T-cell (primary cell): ENCODE measurements at places on chromosomes 3 and 15.

GRCh38 chr3:29240248-29240647 lies 40.6 kb upstream of the RBMS3 start:
- DNase-seq = no peak

DNA sequence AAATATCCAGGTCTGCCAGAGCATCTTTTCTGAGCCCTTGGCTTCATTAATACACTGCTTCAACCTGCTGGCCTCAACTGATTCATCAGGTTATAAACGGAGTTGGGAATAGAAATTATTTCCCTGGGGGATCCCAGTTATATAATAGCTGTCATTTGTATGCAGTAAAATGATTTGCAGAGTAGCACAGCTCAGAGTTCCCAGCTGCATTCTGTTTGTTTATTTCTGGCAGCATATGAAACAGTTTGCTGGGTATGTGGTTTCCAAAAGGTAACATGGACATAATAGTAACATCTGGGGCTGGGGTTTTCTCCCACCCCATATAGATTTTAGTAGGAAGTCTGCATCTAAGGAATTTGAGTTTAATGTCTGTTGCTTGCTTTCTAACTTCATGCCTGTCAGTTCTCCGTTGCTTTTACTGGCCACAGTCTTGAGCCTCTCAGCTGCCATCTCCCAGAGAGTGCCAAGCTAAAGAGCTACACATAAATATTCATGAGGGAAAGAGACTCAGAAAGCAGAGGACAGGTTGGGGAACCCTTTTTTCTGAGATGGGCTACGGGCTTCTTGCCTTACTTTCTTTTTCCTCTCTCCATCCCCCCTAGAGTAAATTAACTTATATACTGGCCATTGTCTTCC lies 124.6 kb downstream of the TMEM108 start:
- no peak for DNase-seq

GRCh38 chr15:100645671-100646070 lies 43.3 kb downstream of the ASB7 start:
- no peak for DNase-seq

GRCh38 chr15:65906396-65906795 lies 37.1 kb downstream of the RAB11A start:
- DNase-seq = no peak

- DNase-seq = no peak
Observed at GRCh38 chr15:62363913-62364312, 198.8 kb upstream of the C2CD4B start.

- DNase-seq = no peak
Observed at GRCh38 chr15:41944313-41944940, 27.9 kb downstream of the EHD4 start.

DNA sequence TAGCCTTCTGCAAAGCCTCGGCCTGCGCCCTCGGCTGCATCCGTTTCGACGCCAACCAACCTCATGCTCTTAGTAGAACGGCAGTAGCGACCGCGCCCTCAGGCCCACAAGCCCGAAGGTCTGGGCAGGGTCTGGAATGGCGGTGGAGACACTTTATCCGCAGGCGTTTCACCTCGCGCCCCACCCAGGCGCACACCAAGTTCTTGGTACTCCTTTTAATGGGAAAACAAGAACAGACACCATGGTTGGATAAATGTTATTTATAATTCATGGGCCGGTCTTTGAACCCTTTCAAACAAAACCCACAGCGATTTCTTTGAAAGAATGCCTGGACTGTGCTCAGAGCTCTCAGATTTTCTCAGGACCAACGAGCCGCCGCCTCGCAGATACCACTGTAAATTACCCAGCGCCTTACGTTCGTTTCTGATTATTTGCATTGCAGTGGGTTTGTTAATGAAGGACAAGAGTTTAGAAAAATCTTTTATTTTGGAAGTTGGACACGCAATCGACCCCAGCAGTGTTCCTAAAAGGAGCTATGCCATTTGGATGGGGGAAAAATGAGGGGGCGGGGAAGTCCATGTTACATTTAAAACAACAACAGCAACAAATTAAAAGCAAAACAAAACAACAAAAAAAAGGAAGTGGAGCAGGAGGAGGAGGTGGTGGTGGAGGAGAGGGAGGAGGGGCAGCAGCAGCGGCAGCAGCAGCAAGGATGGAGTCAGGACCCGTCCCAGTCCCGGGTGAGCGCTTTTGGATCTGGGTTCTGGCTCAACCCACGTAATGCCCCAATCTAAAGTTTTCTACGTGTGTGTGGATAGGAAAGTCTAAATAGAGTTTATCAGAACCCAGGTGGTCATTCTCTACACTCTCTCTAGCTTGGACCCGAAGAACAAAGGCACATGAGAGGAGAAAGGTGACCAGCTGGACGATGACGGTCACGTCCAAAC lies 993 bp upstream of the ISL2 start:
- DNase-seq = no peak

DNA sequence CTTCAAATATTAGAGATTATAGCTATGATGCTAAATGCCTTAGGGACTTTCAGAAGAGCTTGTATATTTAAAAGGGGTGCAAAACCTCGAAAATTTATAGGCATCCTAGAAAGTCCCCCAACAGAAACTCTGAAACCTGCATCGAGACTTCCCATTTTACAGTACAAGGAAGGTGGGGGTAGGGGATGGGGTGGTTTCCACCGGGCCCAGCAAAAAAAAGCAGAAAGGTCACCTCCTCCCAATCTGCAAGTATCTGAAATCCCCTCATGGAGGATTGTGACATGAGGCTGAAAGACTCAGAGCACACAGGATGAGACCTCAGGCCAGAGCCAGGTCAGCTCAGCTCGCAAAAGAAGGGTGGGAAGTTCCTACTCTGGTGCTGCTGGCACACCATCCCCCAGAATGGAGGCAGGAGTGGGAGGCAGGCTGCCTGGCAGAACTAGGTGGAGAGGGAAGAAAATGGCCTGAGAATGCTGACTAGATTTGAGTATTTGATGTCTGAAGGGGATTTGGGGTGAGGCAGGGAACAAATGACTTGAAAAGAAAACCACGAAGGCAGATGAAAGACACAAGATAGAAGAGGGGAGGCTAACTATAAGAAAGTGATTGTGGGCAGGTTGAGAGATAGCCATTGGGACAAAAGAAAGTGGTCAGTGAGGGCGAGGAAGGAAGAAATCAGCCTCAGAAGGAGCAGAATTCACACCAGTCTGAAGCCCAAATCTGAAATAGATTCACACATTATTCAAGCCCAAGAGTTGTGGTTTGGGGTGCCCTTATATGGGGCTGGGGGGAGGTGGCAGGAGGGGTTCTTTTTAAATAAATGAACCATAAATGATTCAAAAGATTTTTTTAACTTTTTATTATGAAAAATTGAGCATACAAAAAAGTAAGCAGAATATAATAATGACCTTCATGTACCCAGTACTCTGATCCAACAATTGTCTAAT lies 22.5 kb upstream of the TSC22D2 start:
- no peak for DNase-seq

DNA sequence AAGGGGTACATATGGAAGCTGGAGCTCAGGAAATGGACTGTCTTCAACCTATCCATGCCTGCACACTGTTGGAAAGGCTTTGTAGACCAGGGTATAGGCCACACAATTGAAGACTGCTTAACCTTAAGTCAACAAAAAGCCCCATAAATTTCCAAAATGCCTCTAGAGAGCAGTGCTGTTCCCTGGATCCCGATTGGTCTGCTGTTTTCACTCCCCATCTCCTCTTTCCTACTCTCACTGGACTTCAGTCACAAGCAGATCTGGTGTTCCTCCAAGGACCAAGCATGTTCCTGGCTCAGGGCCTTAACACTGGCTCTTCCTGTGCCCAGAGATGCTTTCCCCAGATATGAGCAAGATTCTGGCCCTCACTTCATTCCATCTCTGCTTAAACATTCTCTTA lies 22.8 kb upstream of the LRRC34 start:
- no peak for DNase-seq

- no peak for DNase-seq
Observed at GRCh38 chr3:155861476-155862183, 7.4 kb upstream of the SLC33A1 start.

GRCh38 chr3:66037986-66038369 lies 740 bp downstream of the MAGI1 start:
- DNase-seq = no peak

- no peak for DNase-seq
Observed at GRCh38 chr15:40921949-40922607, 7.1 kb upstream of the DLL4 start.

DNA sequence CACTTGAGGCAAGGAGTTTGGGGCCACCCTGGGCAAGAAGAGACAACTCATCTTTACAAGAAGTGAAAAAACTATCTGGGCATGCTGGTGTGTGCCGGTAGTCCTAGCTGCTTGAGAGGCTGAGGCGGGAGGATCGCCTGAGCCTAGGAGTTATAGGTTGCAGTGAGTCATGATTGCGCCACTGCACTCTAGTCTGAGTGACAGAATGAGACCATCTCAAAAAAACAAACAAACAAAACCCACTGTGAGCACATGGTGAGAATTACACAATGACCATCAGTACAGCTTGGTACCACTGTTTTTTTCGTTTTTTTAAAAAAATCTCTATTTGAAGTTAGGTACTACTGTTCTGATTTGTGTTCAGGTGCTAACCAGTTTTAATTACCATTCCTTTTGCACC lies 13.6 kb downstream of the VPS39 start:
- no peak for DNase-seq

DNA sequence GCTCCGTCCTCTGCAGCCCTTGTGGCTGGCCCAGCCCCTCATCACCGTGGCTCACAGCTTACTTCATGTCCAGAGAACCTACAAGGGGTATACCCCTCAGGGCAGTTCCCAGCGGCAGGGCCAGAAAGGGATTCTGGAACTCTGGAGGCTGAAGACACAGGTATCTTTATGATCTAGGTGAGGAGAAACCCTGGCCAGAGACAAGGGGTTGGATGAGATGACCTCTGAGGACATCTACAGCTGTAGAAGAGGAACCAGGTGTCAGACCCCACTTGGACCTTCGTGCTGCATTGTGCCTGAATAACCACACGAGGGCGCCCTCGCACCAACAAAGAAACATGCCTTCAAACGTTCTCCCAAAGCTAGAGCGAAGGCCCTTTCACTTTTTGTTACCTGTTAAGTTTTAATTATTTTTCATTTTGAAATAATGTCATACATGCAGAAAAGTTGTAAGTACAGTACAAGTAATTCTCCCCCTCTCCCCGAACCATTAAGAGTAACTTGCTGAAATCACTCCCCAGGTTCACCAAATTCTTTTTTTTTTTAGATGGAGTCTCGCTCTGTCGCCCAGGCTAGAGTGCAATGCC lies 118.7 kb upstream of the SMAD3 start:
- DNase-seq = peak; percentile 60

DNA sequence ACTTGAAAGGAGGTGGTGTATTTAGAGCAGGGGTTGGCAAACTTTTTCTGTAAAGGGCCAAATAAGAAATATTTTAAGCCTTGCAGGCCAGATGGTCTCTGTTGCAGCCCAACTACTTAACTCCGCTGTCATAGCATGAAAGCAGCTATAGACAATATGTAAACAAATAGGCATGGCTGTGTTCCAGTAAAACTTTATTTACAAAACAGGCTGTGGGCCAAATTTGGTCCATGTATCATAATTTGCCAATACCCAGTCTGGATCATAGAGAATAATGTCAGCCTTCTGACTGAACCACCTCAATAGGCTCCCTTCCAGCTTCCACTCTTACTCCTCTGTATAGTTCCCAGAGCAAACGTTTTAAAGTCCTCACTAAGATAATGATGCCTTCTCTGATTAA lies 638.8 kb upstream of the CFAP20DC start:
- no peak for DNase-seq

- DNase-seq = no peak
Observed at GRCh38 chr15:28923726-28924280, 38.0 kb downstream of the APBA2 start.

- DNase-seq = no peak
Observed at GRCh38 chr3:123469323-123469995, 20.6 kb upstream of the ADCY5 start.

DNA sequence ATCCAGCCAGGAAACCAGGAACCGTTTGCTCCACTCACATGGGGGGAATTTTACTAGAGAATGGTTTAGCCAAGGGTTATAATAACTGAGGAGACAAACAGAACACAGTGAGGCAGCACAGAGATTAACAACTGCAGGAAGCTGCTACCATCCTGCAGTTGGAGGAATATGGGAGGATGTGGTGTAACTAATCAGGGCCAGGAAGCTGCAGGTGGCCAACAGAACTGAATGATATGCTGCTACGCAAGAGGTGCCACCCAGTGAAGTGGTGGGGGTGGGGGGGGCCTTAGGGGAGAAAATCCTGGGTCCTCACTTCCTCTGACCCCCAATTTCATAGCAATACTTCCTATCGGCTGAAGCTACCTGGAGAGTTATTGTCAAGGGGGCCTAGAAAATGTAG lies 306.4 kb upstream of the STT3B start:
- peak; percentile 28 for DNase-seq

DNA sequence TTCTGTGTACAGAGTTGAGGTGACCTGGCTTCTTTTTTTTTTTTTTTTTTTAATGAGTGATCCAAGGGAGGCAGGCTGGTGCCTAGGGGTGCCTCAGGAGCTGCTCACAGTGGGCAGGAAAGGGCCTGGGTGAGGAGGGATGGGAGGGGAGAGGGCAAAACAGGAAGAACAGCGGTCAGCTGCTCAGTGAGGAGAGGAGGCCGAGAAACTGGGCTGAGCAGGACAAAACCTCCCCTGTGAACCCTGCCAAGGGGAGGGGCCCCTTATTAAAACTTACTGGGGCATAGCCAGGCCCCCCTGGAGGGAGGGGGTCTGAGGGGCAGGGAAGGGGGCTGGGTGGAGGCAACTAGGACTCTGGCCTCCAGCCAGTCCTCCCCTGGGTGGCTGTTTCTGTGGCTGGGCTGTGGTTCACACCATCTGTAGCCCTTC lies 3.5 kb downstream of the PLEKHO2 start:
- no peak for DNase-seq

- no peak for DNase-seq
Observed at GRCh38 chr3:72361990-72362389, 486.3 kb downstream of the SHQ1 start.

GRCh38 chr15:77939851-77940250 lies 137.7 kb downstream of the TBC1D2B start:
- DNase-seq = no peak

- no peak for DNase-seq
Observed at GRCh38 chr15:50050986-50051743, 67.9 kb downstream of the ATP8B4 start.

DNA sequence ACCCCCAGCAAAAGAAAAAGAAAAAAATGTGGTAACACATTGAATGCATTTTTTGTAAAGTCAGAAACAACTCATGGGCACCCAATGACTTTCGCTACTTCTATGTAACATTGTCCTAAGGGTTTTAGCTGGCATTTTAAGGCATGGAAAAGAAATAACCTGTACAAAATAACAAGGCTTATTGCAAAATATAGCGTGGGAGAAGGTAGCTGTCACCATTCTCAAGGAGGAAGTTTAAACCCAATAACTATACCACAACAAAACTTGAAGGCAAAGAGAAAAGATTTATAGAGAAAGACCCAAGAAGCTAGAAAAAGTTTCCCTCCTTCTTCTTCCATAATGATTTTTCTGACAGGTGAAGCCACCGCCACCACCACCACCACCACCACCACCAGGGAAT lies 55.7 kb upstream of the ACP3 start:
- DNase-seq = no peak

DNA sequence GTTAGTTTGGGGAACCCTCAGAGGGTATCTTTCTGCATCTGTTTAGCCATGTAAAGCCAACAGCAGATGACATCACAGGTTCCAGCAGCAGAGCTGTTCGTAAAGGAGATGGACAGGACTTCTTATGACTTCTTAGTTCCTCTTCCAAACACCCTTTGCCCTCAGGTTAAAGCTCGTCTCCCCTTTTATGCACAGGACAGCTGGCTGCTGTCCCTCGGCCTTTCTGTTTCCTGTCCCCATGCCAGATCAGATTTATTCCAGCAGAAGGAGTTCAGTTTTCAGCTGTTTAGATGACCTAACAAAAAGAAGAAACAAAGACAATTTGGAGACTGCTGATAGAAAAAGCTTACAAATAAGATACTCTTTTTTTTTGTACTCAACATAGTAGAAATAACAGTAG lies 45.1 kb downstream of the SEC22A start:
- no peak for DNase-seq
